Myometrial cell (primary cell): ENCODE measurements at places on chromosomes 4 and X. TPM values are rescaled to one million over a fixed set of nuclear protein-coding genes. Genes with fewer than 3 reads are reported as not detected.

MAP9 gene
- 6.6 and 8.7 TPM in 2 replicates for total RNA-seq

CCDC110 gene
- total RNA-seq, result 0.58 and 0.71 TPM in 2 replicates

P2RY10 gene
- not detected in 2 replicates for total RNA-seq

ETDA gene
- not detected in 2 replicates for total RNA-seq

CAPN6 gene
- 0.18 TPM in 1 of 2 replicates, not detected in the other for total RNA-seq

RELL1 gene
- total RNA-seq, result 44.0 and 46.4 TPM in 2 replicates

DOK7 gene
- not detected in 2 replicates for total RNA-seq

TMEM35A gene
- 1.2 and 2.7 TPM in 2 replicates for total RNA-seq

TIGD4 gene
- 0.18 TPM in 1 of 2 replicates, not detected in the other for total RNA-seq

ZNF718 gene
- 0.86 and 3.4 TPM in 2 replicates for total RNA-seq
